ENCODE measurements at places on chromosomes 6 and 20. TPM values are rescaled to one million over a fixed set of nuclear protein-coding genes. Genes with fewer than 3 reads are reported as not detected.

GJA10 gene
- not detected for total RNA-seq

DNA sequence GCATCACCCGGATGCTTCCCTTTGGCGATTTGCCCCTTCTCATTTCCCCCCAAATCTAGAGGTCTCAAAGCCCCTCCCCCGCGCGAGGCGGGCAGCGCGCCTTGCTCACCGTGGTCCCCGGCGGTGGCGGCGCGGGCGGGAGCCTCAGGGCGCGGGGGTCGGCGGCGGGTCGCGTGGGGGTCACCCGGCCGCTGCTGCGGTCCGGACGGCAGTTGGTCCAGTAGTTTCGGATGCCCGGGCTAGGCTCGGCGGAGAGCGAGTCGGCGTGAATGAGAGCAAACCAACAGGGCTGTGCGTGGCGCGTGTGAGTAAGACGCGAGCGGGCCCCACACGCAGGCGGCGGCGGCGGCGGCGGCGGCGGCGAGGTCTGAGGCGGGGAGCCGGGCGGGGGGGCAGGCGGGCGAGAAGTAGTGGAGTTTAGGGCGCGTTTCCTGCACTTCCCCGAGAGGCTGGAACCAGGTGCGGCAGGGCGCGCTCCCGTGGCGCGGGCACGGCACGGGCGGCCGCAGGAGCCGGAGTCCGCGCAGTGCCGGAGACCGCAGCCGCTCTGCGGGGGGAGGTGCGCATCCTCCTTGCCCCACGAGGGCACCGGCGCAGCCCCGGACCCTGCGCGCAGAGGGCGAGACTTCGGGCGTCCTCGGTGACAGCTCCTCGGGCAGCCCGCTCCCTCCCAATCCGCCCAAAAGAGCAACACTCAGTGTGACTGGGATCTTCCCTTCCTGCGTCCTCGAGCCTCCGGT lies 567 bp downstream of the HS3ST5 start:
- peaks cover 10% of the 10 kb centered on the region for H3K27me3 ChIP-seq
- H3K27ac ChIP-seq = no peak overlapping the region
- H3K36me3 ChIP-seq = no peaks in the 10 kb centered on the region
- DNase-seq = no peak
- H3K4me1 ChIP-seq = peaks cover 13% of the 10 kb centered on the region
- peak overlapping the region; percentile 64 for H3K4me3 ChIP-seq

GRCh38 chr6:27156874-27157458 lies 90.5 kb upstream of the PRSS16 start:
- H3K36me3 ChIP-seq = no peaks in the 10 kb centered on the region

- no peak overlapping the region for H3K27ac ChIP-seq
- no peaks in the 10 kb centered on the region for H3K27me3 ChIP-seq
- H3K4me1 ChIP-seq = peaks cover 14% of the 10 kb centered on the region
- DNase-seq = no peak
- H3K36me3 ChIP-seq = no peaks in the 10 kb centered on the region
Observed at GRCh38 chr20:50320901-50321796, 130.5 kb downstream of the CEBPB start.

DNA sequence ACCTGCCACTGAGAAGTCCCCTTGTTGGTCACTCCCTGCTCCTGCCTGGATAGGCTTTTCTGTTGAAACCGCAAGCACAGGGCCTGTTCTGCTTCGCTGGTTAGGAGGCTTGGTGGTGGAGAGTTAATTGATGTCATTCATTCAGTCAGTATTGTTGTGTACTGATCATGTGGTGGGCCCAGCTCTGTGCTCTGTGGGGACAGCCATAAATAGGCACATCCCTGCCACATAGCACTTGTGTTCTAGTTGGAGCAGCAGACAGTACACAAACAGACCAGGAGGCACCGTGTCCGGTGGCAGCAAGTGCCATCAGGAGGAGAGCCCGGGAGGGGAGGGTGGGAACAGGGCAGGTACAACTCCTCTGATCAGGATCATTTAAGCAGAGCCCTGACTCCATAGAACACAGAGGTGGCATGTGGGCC lies 155.2 kb upstream of the INSM1 start:
- peaks cover 6% of the 10 kb centered on the region for H3K27me3 ChIP-seq
- H3K4me1 ChIP-seq = peaks cover 6% of the 10 kb centered on the region
- no peak for DNase-seq
- H3K27ac ChIP-seq = no peak overlapping the region
- no peak overlapping the region for H3K4me3 ChIP-seq

All from spinal cord (tissue), 10 donors.